ENCODE measurements at places on chromosomes 4 and X. TPM values are rescaled to one million over a fixed set of nuclear protein-coding genes. Genes with fewer than 3 reads are reported as not detected.

Gene PLP1
- polyA plus RNA-seq: 0.62 TPM

Gene SRPX2
- 43.1 TPM for polyA plus RNA-seq

Gene HHIP
- polyA plus RNA-seq: 7.8 TPM

Gene ATP2B3
- 0.03 TPM for polyA plus RNA-seq

Gene DIAPH2
- 3.6 TPM for polyA plus RNA-seq

Gene CDS1
- not detected for polyA plus RNA-seq

Gene ALG13
- 47.6 TPM for polyA plus RNA-seq

Gene CTAG2
- 59.8 TPM for polyA plus RNA-seq

Gene NPNT
- not detected for polyA plus RNA-seq

Gene ADH1B
- polyA plus RNA-seq: 0.10 TPM

Gene MAGEA4
- not detected for polyA plus RNA-seq

Gene FMR1NB
- polyA plus RNA-seq: not detected

Gene MAOB
- 0.46 TPM for polyA plus RNA-seq

Gene CT45A10
- not detected for polyA plus RNA-seq
